ENCODE measurements at places on chromosomes 12 and 14.

- DNase-seq: no peak
Observed at GRCh38 chr14:29461101-29461500, 466.5 kb downstream of the PRKD1 start.

GRCh38 chr12:100375038-100375735 lies 18.3 kb downstream of the SLC17A8 start:
- no peak for DNase-seq

- DNase-seq: no peak
Observed at GRCh38 chr12:128459067-128459466, 192.1 kb downstream of the TMEM132C start.

GRCh38 chr12:111616177-111616623 lies 17.1 kb upstream of the ATXN2 start:
- DNase-seq: no peak

GRCh38 chr12:94109160-94109559 lies 39.2 kb upstream of the PLXNC1 start:
- no peak for DNase-seq

DNA sequence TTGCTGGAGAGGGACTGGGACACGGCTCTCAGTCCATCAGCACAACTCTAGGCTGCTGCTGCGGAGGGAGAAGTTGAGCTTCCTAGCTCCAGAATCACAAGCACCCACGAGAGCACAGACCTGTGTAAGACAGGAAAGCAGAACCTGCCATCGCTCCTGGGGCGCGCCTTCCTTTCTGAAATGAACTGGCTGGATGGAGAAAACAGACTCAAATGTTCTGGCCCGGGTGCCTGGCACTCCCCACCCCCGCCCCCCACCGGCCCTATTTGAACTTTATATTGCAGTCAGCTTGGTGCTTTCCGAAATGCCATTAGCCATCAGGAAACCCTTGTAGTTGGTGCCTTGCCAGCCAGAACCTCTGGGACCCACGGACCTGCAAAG lies 23.8 kb downstream of the MVK start:
- DNase-seq: no peak

All from stimulated activated CD8-positive, alpha-beta memory T cell treated with anti-CD3 and anti-CD28 coated beads, Interleukin-4, amount 100 ng/mL, for 1 hour (primary cell).